ENCODE measurements at places on chromosomes 6 and 20. TPM values are rescaled to one million over a fixed set of nuclear protein-coding genes. Genes with fewer than 3 reads are reported as not detected.
A peak's percentile ranks its signal among the peaks of the same experiment; 100 is the strongest.

GRCh38 chr6:53119349-53119748 lies 29.3 kb downstream of the GCM1 start:
- H3K4me3 ChIP-seq, result no peak overlapping the region
- peaks cover 19% of the 10 kb centered on the region for H3K4me1 ChIP-seq
- DNase-seq, result no peak

Gene TMEM244
- not detected for total RNA-seq

Gene SMIM8
- total RNA-seq, result 8.9 TPM

- no peaks in the 10 kb centered on the region for H3K27me3 ChIP-seq
- DNase-seq, result peak; percentile 60
- H3K36me3 ChIP-seq, result no peaks in the 10 kb centered on the region
- H3K4me1 ChIP-seq, result no peaks in the 10 kb centered on the region
- no peak overlapping the region for H3K4me3 ChIP-seq
Measured at GRCh38 chr6:40164345-40164755, 230.1 kb upstream of the MOCS1 start.

DNA sequence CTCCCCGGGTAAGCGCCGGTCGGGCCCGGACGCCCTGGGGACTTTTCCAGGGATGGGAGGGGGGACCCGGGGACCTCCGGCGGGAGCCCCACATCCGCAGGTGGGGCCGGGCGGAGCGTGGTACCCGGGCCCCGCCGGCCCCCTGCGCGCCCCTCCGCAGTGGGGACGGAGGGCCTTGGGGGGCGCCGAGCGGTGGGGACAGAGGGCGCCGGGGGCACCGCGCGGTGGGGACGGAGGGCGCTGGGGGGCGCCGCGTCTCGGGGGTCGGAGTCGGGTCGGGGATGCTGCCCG lies 270 bp downstream of the PLEKHG1 start:
- peak overlapping the region; percentile 80 for H3K4me3 ChIP-seq
- H3K27ac ChIP-seq, result no peak overlapping the region
- no peaks in the 10 kb centered on the region for H3K36me3 ChIP-seq
- peaks cover 7% of the 10 kb centered on the region for H3K4me1 ChIP-seq
- DNase-seq, result no peak

DNA sequence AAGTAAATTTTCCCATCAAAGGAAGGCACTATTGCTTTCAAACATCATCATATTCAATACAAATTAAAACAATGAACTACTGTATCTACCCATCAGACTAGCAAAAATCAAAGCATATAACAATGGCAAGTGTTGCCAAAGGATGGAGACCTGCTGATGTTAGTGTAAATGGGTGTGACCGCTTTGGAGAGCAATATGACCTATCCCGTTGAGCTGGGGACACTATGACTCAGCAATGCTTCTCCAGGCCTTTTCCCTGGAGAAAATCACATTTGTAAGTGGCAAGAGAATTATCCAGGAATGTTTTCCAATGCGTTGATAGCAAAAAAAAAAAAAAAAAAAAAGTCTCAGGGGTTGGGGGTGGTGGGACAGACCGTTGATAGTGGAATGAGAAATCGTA lies 46.1 kb downstream of the PHACTR3 start:
- no peak overlapping the region for H3K27ac ChIP-seq
- H3K27me3 ChIP-seq, result no peaks in the 10 kb centered on the region
- DNase-seq, result no peak
- H3K36me3 ChIP-seq, result no peaks in the 10 kb centered on the region
- H3K4me1 ChIP-seq, result no peaks in the 10 kb centered on the region

- H3K36me3 ChIP-seq, result no peaks in the 10 kb centered on the region
- peaks cover 13% of the 10 kb centered on the region for H3K4me1 ChIP-seq
- no peak for DNase-seq
- H3K27ac ChIP-seq, result no peak overlapping the region
- no peak overlapping the region for H3K4me3 ChIP-seq
Measured at GRCh38 chr6:152745509-152746171, 5.0 kb upstream of the VIP start.

GRCh38 chr6:163608204-163608644 lies 193.7 kb downstream of the QKI start:
- H3K27ac ChIP-seq, result no peak overlapping the region
- H3K4me3 ChIP-seq, result no peak overlapping the region
- no peaks in the 10 kb centered on the region for H3K27me3 ChIP-seq
- H3K4me1 ChIP-seq, result no peaks in the 10 kb centered on the region

Gene MICAL1
- 77.8 TPM for total RNA-seq

DNA sequence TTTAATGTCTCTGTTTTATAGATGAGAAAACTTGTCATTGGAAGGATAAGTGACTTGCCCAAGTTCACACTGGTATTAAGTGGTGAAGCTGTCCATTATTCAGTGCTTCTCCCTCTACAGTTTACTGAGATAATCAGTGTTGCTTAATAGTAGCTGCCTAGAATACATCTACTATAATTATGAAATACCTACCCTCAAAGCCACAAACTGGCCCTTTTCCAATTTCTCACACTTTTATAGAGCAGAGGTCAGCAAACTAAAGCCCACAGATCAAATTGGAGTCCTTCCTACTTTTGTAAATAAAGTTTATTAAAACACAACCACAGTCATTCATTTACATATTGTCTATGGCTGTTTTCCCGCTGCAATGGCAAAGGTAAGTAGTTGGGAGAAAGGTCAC lies 73.5 kb downstream of the EYS start:
- DNase-seq, result no peak
- no peak overlapping the region for H3K27ac ChIP-seq
- H3K27me3 ChIP-seq, result no peaks in the 10 kb centered on the region
- no peaks in the 10 kb centered on the region for H3K36me3 ChIP-seq
- H3K4me1 ChIP-seq, result no peaks in the 10 kb centered on the region
- H3K4me3 ChIP-seq, result no peak overlapping the region

Gene FAM83C
- total RNA-seq, result not detected

- H3K27ac ChIP-seq, result no peak overlapping the region
- no peak for DNase-seq
- H3K4me3 ChIP-seq, result no peak overlapping the region
- no peaks in the 10 kb centered on the region for H3K27me3 ChIP-seq
Measured at GRCh38 chr6:3379482-3380060, 77.3 kb downstream of the SLC22A23 start.

DNA sequence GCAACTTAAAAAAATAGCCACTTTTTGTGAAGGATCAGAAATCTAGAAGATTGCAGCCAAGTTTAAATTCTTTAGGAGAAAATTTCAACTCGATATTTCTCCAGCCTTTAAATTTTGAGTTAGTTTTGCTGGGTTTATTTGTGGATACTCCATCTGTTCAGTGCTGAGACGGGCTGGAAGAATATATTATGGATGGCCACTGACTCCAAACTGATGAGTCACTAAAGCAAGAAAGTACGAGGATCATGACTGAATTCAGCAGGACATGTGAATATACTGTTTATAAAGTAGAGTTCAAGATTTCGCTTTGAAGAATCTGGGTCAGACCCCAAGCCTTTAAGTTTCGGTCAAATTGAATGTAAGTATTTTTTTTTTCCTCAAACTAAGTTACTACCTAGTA lies 199.5 kb downstream of the ADGRB3 start:
- DNase-seq, result no peak
- H3K4me1 ChIP-seq, result no peaks in the 10 kb centered on the region
- H3K36me3 ChIP-seq, result no peaks in the 10 kb centered on the region
- H3K27me3 ChIP-seq, result no peaks in the 10 kb centered on the region
- no peak overlapping the region for H3K27ac ChIP-seq

- no peak overlapping the region for H3K4me3 ChIP-seq
- DNase-seq, result no peak
- 0 out of 2 replicates have a peak, but pooled peaks cover 6% of the 10 kb centered on the region for H3K4me1 ChIP-seq
- H3K27me3 ChIP-seq, result no peaks in the 10 kb centered on the region
Measured at GRCh38 chr6:38352636-38353035, 287.1 kb downstream of the BTBD9 start.

DNA sequence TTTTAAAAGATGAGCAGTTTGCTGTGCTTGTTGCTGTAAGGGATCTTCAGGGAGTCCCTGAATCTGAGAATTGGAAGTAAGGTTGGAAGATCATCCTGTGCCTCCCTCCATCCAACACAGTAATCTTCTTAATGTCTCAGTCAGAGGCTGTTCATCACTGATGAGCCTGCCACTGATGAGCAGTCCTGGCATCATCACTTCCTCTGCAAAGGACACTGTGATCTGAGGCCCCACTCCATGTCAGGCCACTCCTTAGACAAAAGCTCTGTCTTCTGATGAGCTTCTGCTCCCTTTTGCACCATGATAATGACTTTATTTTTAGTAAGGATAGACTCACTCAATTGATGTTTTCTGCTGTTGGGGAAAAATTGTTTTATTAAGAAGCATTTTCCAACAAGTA lies 121.0 kb downstream of the UST start:
- no peak overlapping the region for H3K27ac ChIP-seq
- peaks cover 55% of the 10 kb centered on the region for H3K4me1 ChIP-seq
- no peak for DNase-seq

DNA sequence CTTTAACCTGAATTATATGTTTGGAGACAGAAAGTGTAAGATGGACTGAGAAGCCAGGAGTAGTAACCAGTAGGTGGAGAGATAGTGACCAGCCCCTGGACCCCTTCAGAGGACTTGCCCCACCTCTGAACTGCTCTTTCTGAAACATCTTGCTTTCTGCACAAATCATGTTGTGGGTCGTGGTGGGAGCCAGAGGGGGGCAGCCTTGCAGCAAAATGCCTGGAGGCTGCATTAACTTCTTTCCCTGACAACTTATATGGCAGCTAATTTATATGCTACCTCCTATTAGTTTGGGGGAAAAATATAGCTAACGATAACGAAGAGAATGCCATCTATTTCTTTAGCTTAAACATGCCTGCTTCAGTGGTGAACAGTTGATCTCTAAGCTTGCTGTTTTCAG lies 859.8 kb downstream of the MAFB start:
- H3K27me3 ChIP-seq, result no peaks in the 10 kb centered on the region
- H3K4me3 ChIP-seq, result no peak overlapping the region

DNA sequence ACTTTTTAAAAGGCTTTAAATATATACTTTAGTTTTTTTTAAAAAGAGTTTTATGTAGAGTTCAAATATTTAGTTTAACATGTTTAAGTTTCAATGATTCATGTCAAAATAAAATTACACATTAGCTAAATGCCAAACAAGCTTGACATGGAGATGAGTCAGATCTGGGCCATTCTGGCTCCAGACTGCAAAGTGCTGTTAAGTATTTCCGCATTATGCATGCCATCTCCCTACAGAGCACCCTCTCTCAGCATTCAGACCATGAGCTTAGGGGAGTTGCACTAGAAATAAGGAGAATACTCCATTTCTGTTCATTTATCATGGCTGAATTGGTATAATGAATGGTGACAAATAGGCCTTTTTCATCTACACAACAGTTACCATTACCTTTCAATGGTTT lies 21.5 kb upstream of the HS3ST5 start:
- H3K27me3 ChIP-seq, result no peaks in the 10 kb centered on the region
- H3K36me3 ChIP-seq, result no peaks in the 10 kb centered on the region
- H3K4me3 ChIP-seq, result no peak overlapping the region
- peaks cover 52% of the 10 kb centered on the region for H3K4me1 ChIP-seq
- DNase-seq, result peak; percentile 62

DNA sequence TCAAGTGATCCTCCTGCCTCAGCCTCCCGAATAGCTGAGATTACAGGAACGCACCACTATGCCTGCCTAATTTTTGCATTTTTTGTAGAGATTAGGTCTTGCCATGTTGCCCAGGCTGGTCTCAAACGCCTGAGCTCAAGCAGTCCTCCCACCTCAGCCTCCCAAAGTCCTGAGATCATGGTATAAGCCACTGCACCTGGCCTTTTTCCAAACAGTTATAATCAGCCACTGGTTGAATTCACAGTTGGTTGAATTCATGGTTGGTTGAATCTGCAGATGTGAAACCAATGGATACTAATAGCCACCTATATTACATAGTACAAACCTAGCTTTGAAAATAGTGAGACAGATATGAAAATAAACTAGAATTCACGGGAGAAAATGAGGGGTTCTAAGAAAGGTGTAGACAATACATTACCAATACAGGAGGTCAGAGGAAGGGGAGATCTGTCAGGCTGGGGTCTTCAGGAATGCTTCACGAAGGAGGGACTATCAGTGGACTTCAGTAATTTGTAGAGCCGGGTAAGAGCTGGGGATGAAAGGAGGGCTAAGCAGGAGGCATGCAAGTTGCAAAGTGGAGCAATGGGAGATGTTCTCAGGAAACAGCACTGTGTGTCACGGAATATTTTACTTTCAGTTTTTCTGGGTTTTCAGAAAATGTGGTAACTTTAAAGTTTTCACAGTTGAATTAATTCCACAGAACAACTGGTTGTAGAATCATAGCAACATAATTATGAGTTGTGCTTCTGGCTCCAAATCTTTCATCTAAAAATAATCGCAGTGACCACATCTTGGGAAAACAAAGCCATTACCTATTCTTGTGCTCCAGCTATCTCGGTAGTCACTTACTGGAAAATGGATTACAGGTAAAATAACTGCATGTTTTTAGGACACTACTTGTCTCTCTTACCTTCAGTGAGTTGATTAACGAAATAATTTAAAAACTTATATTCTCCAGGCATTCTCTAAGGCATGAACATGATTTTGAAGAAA lies 12.9 kb upstream of the CEP85L start:
- H3K27me3 ChIP-seq, result no peaks in the 10 kb centered on the region
- no peaks in the 10 kb centered on the region for H3K4me1 ChIP-seq
- no peak overlapping the region for H3K27ac ChIP-seq
- DNase-seq, result no peak
- no peaks in the 10 kb centered on the region for H3K36me3 ChIP-seq

Gene FOXF2
- total RNA-seq, result not detected

- DNase-seq, result no peak
- H3K27ac ChIP-seq, result 0 out of 2 replicates have a peak overlapping the region, but pooled peaks have one; percentile 45
- H3K4me1 ChIP-seq, result peaks cover 73% of the 10 kb centered on the region
Measured at GRCh38 chr6:677919-678318, 15.0 kb downstream of the EXOC2 start.

GRCh38 chr20:62732031-62732760 lies 23.6 kb downstream of the NTSR1 start:
- no peaks in the 10 kb centered on the region for H3K36me3 ChIP-seq
- no peaks in the 10 kb centered on the region for H3K4me1 ChIP-seq
- no peak overlapping the region for H3K27ac ChIP-seq
- DNase-seq, result no peak

Gene PANK2
- 72.0 TPM for total RNA-seq

GRCh38 chr6:166648846-166649245 lies 21.8 kb upstream of the RPS6KA2 start:
- H3K4me3 ChIP-seq, result no peak overlapping the region
- H3K4me1 ChIP-seq, result peaks cover 22% of the 10 kb centered on the region
- no peaks in the 10 kb centered on the region for H3K27me3 ChIP-seq

Gene PGC
- not detected for total RNA-seq

GRCh38 chr6:530425-530824 lies 126.5 kb downstream of the HUS1B start:
- DNase-seq, result no peak
- no peaks in the 10 kb centered on the region for H3K4me1 ChIP-seq
- H3K36me3 ChIP-seq, result peaks cover 9% of the 10 kb centered on the region
- H3K27ac ChIP-seq, result no peak overlapping the region
- H3K4me3 ChIP-seq, result no peak overlapping the region

Measured in GM23338 (cell line).